ENCODE measurements at places on chromosomes 5 and 9. TPM values are rescaled to one million over a fixed set of nuclear protein-coding genes. Genes with fewer than 3 reads are reported as not detected.

- no peaks in the 10 kb centered on the region for H3K27me3 ChIP-seq
- H3K36me3 ChIP-seq, result peaks cover 46% of the 10 kb centered on the region
- H3K4me1 ChIP-seq, result peaks cover 7% of the 10 kb centered on the region
- DNase-seq, result no peak
Observed at GRCh38 chr5:142143878-142144277, 35.3 kb downstream of the NDFIP1 start.

- H3K4me3 ChIP-seq, result no peak overlapping the region
- H3K36me3 ChIP-seq, result no peaks in the 10 kb centered on the region
- no peak overlapping the region for H3K27ac ChIP-seq
- peaks cover 9% of the 10 kb centered on the region for H3K27me3 ChIP-seq
- DNase-seq, result peak; percentile 27
Observed at GRCh38 chr5:55897905-55898304, 46.7 kb downstream of the IL31RA start.

GRCh38 chr9:89805571-89806292 lies 200.9 kb downstream of the GADD45G start:
- H3K27me3 ChIP-seq, result peaks cover 2% of the 10 kb centered on the region
- no peak overlapping the region for H3K27ac ChIP-seq
- peaks cover 9% of the 10 kb centered on the region for H3K4me1 ChIP-seq

DNA sequence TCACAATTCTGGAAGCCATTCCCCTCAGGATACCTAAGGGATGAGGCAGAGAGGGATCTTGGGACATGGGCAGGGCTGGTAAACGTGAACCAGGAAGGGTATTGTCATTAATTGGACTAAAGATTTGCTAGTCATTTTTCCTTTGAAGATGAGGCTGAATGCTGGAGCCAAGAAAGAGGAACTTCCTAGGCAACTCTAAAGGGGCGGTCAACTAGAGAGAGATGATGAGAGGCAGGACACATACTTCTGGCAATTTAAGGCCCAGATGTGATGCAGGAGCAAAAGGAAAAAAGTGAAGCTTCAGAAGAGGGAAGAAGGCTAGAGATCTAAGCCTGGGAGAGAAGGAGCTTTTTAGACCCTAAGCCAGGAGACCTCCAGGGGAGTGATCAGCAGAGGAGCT lies 5.6 kb downstream of the GBA2 start:
- peaks cover 37% of the 10 kb centered on the region for H3K4me1 ChIP-seq
- peaks cover 29% of the 10 kb centered on the region for H3K36me3 ChIP-seq
- H3K27me3 ChIP-seq, result no peaks in the 10 kb centered on the region
- no peak overlapping the region for H3K4me3 ChIP-seq
- no peak overlapping the region for H3K27ac ChIP-seq

DNA sequence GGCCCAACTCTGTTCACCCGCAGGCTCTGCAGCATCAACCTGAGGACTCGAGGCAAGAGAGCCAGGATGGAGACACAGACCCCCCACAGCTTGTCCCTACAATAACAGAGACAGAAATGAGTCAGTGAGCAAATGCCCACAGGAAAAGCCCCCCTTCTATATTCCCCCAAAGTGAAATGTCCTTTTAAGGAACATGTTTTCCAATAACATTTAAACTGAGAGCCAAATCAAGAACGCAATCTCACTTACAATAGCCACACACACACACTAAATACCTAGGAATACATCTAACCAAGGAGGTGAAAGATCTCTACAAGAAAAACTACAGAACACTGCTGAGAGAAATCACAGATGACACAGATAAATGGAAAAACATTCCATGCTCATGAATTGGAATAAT lies 49.0 kb downstream of the TEX10 start:
- H3K27me3 ChIP-seq, result no peaks in the 10 kb centered on the region
- peaks cover 58% of the 10 kb centered on the region for H3K36me3 ChIP-seq
- no peak for DNase-seq
- no peaks in the 10 kb centered on the region for H3K4me1 ChIP-seq
- H3K27ac ChIP-seq, result no peak overlapping the region
- no peak overlapping the region for H3K4me3 ChIP-seq

DNA sequence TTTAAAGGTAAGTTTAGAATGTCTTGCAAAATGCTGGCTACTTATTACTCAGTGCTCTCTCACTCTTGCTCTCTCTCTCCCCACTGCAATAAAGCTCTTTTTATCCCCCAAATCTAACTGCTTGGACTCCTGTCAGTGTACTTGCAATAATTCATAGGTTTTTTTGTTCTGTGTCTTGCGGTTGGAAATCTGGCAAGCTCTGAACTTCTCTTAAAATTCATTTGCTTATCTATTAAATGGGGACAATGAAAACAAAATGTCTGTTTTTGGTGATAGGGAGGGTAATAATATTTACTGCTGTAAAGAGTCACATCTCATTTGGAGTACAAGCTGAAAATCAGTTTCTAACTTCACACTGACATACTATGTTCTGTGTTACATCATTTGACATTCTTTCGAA lies 18.7 kb upstream of the OR13D1 start:
- peaks cover 2% of the 10 kb centered on the region for H3K27me3 ChIP-seq
- no peak overlapping the region for H3K4me3 ChIP-seq
- H3K4me1 ChIP-seq, result no peaks in the 10 kb centered on the region

DNA sequence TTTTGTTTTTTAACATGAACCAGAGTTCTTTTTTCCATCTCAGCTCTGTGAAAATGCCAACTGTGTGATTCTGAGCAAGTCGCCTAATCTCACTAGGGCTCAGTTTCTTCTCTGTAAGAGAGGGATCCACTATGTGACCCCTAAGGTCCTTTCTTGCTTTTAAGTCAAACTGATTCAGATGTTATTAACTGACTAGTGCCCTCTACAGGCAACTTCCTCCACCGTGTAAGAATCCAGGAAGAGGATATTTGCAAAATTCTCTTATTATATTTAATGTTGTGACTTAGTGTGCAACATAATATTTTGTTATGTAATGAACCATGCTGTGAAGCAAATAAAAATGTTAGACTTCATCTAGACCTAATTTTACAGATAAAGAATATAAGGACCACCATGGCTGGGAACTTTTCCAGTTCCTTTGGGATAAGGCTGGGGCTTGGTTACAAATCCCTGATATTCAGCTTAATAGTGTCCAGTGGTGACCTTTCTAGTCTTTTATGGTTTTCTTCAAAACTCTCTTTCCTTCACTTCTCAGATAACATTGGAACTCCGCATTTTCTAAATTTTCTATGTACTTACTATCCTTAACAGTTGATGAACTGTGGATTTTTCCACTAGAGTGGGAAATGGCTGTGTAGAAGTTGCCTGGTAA lies 244.7 kb downstream of the PIK3R1 start:
- H3K4me1 ChIP-seq, result peaks cover 18% of the 10 kb centered on the region
- peak; percentile 53 for DNase-seq
- no peaks in the 10 kb centered on the region for H3K36me3 ChIP-seq
- H3K27me3 ChIP-seq, result no peaks in the 10 kb centered on the region
- no peak overlapping the region for H3K4me3 ChIP-seq

DNA sequence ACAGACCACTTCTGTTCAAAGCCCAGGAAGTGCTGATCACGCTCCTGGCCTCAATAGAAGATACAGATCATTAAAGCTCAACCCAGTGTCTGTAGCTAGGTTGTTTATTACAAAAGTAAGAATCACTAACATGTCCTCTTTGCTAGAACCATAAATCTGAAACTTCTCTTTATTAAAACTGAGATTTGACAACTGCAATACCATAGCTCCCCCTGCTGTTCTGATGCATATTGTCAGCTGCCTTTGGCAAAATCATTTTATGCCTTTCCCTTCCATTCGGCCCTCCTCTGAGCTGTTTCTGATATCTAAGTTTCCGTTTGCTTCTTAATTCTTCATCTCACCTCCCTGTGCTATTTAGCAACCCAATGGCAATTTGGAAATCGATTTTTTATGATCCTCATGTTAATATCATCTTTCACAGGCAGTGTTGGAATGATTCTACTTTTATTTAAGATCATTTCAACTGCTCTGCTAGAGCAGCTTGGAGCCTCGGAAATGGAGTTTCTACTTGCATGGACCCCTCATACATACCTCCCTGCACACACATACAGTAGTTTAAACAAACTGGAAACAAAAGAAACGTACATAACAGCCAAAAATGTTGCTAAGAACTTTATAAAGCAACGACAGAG lies 998.8 kb downstream of the MAT2B start:
- no peak overlapping the region for H3K4me3 ChIP-seq
- H3K27me3 ChIP-seq, result no peaks in the 10 kb centered on the region
- H3K27ac ChIP-seq, result no peak overlapping the region
- no peaks in the 10 kb centered on the region for H3K36me3 ChIP-seq
- peak; percentile 34 for DNase-seq
- H3K4me1 ChIP-seq, result no peaks in the 10 kb centered on the region

DNA sequence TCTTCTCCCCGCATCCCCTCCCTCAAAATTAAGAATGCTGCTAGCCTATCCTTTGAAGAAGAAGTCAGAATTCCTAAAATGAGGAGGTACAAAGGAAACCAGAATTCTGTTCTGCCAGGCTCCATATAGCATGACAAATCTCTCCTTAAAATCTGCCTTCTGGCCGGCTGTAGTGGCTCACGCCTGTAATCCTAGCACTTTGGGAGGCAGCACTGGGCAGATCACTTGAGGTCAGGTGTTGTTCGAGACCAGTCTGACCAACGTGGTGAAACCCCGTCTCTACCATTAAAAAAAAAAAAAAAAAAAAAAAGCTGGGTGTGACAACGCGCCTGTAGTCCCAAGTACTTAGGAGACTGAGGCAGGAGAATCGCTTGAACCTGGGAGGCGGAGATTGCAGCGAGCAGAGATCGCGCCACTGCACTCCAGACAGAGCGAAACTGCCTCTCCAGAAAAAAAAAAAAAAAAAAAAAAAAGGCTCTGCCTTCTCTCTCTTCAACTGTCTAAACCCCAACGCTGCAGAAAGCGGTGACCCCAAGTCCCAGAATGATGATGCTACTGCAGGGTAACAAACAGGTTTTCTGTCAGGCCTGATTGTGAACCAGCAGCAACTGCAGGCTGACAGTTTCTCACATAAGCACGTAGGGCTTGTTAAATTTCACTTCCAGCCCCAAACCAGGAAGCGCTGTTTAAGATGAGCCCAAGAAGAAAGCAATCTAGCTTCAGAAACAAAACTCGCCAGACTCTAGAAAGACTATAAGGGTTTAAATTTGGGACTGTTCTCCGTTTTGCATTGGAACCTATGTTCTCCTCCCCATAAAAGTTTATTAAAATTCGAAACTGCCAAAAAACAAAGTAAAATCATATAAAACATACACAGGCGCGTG lies 963 bp upstream of the CAST start:
- no peaks in the 10 kb centered on the region for H3K36me3 ChIP-seq
- peaks cover 36% of the 10 kb centered on the region for H3K4me1 ChIP-seq
- peaks cover 10% of the 10 kb centered on the region for H3K27me3 ChIP-seq
- peak overlapping the region; percentile 99 for H3K27ac ChIP-seq
- peak overlapping the region; percentile 89 for H3K4me3 ChIP-seq

DNA sequence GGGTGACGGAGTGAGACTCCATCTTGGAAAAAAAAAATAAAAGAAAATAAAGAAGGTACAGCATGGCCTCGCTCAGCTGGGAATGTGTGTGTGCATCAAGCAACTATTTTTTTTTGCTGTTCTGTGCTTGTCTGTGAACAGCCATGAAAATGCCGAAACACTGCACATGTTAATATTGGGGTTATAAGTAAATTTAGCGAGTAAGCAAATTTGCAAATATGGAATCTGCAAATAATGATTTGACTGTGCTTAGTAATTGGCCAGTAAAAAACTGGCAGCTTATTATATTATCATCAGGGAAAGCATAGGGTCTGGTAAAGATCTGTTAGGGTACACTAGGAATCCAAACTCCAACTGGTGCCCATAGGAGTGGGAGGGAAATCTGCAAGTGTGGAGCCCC lies 278.1 kb upstream of the KLF4 start:
- no peaks in the 10 kb centered on the region for H3K4me1 ChIP-seq
- no peak overlapping the region for H3K27ac ChIP-seq
- no peak for DNase-seq
- H3K27me3 ChIP-seq, result no peaks in the 10 kb centered on the region
- H3K36me3 ChIP-seq, result no peaks in the 10 kb centered on the region

GRCh38 chr9:35719546-35719945 lies 12.4 kb downstream of the TLN1 start:
- no peaks in the 10 kb centered on the region for H3K4me1 ChIP-seq
- no peak overlapping the region for H3K4me3 ChIP-seq
- no peak for DNase-seq
- no peak overlapping the region for H3K27ac ChIP-seq
- no peaks in the 10 kb centered on the region for H3K27me3 ChIP-seq

GRCh38 chr5:100709771-100710170 lies 174.6 kb downstream of the FAM174A start:
- H3K27ac ChIP-seq, result no peak overlapping the region
- H3K27me3 ChIP-seq, result no peaks in the 10 kb centered on the region
- no peaks in the 10 kb centered on the region for H3K36me3 ChIP-seq
- no peak for DNase-seq
- H3K4me3 ChIP-seq, result no peak overlapping the region
- H3K4me1 ChIP-seq, result peaks cover 1% of the 10 kb centered on the region

DNA sequence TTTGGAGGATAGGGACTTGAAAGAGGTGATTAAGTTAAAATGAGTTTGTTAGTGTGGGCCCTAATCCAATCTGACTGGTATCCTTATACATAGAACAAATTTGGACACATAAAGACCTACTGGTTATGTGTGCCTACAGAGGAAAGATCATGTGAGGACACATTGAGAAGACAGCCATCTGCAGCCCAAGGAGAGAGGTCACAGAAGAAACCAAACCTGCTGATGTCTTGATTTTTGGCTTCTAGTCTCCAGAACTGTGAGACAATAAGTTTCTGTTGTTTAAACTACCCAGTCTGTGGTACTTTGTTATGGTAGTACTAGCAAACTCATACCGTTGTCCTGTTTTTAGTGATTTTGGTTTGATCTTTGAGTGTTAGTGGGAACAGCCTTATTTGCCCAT lies 18.3 kb downstream of the RNF180 start:
- H3K27me3 ChIP-seq, result no peaks in the 10 kb centered on the region
- no peak overlapping the region for H3K27ac ChIP-seq
- no peaks in the 10 kb centered on the region for H3K36me3 ChIP-seq
- H3K4me3 ChIP-seq, result no peak overlapping the region

GRCh38 chr5:56264417-56265025 lies 31.4 kb upstream of the ANKRD55 start:
- H3K4me3 ChIP-seq, result no peak overlapping the region
- H3K27ac ChIP-seq, result no peak overlapping the region
- peaks cover 2% of the 10 kb centered on the region for H3K4me1 ChIP-seq
- peak; percentile 51 for DNase-seq
- H3K27me3 ChIP-seq, result no peaks in the 10 kb centered on the region

GRCh38 chr5:132009706-132010405 lies 1.6 kb downstream of the ACSL6 start:
- peaks cover 18% of the 10 kb centered on the region for H3K4me1 ChIP-seq
- H3K36me3 ChIP-seq, result no peaks in the 10 kb centered on the region

CCNI2 gene
- total RNA-seq, result 4.6 TPM

NTNG2 gene
- total RNA-seq, result 2.0 TPM

OLFML2A gene
- 0.05 TPM for total RNA-seq

NUTM2F gene
- total RNA-seq, result not detected

GFI1B gene
- not detected for total RNA-seq

NUTM2G gene
- total RNA-seq, result not detected

SQSTM1 gene
- total RNA-seq, result 87.6 TPM

FRRS1L gene
- total RNA-seq, result not detected

GRIA1 gene
- not detected for total RNA-seq

PCDHA5 gene
- not detected for total RNA-seq

Measured in activated CD4-positive, alpha-beta T cell treated with anti-CD3 and anti-CD28 coated beads for 36 hours (primary cell).